ENCODE measurements at places on chromosomes 16 and 17. TPM values are rescaled to one million over a fixed set of nuclear protein-coding genes. Genes with fewer than 3 reads are reported as not detected.

Gene ACACA
- 52.1 TPM for total RNA-seq

Gene ALOX12
- total RNA-seq = not detected

Gene NPIPB2
- 2.4 TPM for total RNA-seq

Gene ITGAX
- 0.89 TPM for total RNA-seq

Gene TRAF7
- 54.0 TPM for total RNA-seq

Gene TBC1D28
- not detected for total RNA-seq

Gene OR1F1
- total RNA-seq = 0.76 TPM

Gene DGKE
- total RNA-seq = 4.9 TPM

Gene C1QTNF1
- 38.9 TPM for total RNA-seq

Gene HOXB13
- 2.3 TPM for total RNA-seq

Gene TBC1D3G
- not detected for total RNA-seq

Gene ABCC12
- 0.20 TPM for total RNA-seq

Gene KRT33A
- not detected for total RNA-seq

Gene TBX4
- total RNA-seq = 1.1 TPM

Gene CNGB1
- total RNA-seq = 0.27 TPM

Gene CCDC154
- 0.34 TPM for total RNA-seq

Gene CSNK2A2
- 51.4 TPM for total RNA-seq

Gene CCNF
- total RNA-seq = 24.0 TPM
